Activated T-helper 1 cell treated with anti-CD3 and anti-CD28 coated beads, Interleukin-12 subunit alpha, Interleukin-12 subunit beta, Interleukin-2, Interleukin-4 antibody, amounts not matched to agents 30 ng/mL and 10 ng/mL and 1 ng/mL, durations not matched to agents 14 hours and 24 hours and 36 hours (primary cell): ENCODE measurements at places on chromosomes 13 and 19.

- no peak for DNase-seq
These were observed 18.5 kb downstream of the PTPRS start for GRCh38 chr19:5321851-5322681.

DNA sequence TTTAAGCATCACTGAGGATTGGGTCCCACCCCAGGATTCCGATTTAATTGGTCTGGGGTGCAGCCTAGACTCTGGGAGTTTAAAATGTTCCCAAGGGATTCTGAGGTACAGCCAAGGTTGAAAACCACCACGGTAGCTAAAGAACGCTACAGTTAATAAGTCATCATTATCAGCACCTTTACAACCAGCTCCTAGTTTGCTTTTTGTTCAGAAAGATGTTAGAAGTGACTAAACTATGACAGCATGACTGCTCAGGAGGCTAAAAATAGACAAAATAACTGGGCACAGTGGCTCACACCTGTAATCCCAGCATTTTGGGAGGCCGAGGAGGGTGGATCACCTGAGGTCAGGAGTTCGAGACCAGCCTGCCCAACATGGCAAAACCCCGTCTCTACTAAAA is 11.7 kb upstream of the EPSTI1 start:
- no peak for DNase-seq

DNA sequence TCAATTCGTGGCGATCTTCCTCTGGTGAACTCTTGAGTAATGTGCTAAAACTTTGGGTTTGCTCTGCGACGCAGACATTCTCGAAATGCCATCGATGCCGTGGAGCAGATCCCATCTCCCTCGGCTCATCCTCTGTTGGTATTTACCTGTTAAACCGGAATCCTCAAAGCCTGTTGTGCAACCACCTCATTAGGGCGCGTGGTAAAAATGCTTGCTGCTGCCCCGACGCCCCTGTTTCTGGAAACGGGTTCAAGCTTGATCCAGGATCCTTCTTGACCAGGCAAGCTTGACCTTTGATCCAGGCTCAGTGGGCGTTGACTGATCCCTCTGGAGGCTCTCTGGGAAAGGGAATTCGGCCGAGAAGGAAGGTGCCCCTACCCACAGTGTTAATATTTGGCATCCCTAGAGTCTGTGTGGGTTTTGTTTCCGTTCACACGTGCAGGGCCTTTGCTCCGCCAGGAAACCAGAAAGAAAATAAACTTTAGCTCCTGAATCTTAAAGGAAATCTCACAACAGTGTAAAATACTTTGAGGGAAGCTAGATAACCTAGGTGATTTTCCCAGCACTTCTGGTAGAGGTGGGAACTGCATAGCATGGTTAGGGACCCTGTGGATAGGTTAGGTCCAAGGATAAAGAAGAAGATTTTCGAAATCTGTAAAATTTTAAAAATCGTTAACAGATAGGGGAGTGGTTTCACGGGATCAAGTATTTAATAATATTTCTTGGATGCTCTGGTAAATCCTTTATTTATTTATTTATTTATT is 1.1 kb downstream of the LSM14A start:
- DNase-seq, result no peak

DNA sequence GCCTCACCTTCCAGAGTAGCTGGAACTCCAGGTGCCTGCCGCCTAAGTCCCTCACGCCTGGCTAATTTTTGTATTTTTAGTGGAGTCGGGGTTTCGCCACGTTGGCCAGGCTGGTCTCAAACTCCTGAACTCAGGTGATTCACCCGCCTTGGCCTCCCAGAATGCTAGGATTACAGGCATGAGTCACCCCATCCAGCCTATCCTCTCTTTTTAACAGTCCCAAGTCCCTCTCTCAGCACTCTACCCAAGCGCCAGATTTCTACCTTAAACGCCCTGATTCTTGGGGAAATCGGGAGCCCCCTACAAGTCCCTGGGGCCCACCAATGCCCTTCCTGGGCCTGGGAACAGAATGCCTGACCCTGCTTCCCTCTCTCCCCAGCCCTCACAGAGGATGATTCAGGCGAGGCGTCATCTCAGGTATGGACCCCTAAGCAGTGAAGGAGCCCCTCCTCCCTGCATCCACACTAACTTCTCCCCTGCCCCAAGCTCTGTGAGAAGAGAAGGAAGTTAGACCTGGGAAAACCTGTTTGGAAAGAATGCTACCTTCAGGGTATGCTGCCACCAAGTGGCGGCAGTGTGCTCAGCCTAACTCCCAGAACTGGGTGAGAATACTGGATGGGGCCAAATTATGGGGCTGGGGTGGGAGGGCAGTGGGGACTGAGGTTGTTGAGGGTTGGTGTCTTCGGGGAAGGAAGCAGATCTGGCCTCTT is 20.8 kb upstream of the EBI3 start:
- DNase-seq, result no peak

DNA sequence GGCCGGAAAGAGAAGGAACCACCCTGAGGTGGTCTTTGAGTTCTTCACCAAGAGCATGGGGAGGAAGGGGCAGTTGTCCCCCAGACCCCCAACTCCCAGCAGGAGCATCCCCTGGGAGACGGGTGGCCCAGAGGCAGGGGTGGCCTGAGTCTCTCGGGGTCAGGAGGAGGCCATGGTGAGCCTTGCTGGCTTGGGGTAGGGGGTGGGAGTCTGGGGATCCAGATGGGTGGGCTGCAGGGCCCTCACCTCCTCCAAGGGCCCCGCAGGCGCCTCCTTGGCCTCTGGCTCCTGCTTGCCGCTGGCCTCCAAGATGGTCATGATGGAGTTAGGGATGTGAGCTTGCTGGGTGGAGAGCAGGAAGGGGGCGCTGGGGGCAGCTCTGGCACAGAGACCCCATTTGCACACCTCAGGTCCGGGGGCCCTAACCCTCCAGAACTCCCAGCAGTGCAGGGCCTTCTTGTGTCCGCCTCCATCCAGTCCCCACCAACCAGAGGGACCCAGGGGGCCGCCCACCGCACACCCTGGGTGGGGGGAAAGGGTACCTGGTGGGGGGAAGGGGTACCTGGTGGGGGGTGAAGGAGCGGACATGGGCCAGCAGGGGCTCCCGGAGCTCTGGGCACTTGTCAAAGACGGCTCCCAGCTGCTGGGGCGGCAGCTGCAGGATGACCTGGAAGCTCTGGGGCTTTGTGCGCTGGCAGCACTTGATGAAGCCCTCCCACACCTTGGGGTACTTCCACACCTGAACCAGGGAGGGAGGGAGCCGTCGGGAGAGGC is 1.3 kb upstream of the RSPH6A start:
- DNase-seq, result no peak

- DNase-seq, result no peak
These were observed 10.3 kb upstream of the STRN4 start for GRCh38 chr19:46756544-46756888.

GRCh38 chr13:47475441-47475948 is 525.6 kb downstream of the SUCLA2 start:
- no peak for DNase-seq

- no peak for DNase-seq
These were observed 5.9 kb upstream of the RUBCNL start for GRCh38 chr13:46392967-46393366.

DNA sequence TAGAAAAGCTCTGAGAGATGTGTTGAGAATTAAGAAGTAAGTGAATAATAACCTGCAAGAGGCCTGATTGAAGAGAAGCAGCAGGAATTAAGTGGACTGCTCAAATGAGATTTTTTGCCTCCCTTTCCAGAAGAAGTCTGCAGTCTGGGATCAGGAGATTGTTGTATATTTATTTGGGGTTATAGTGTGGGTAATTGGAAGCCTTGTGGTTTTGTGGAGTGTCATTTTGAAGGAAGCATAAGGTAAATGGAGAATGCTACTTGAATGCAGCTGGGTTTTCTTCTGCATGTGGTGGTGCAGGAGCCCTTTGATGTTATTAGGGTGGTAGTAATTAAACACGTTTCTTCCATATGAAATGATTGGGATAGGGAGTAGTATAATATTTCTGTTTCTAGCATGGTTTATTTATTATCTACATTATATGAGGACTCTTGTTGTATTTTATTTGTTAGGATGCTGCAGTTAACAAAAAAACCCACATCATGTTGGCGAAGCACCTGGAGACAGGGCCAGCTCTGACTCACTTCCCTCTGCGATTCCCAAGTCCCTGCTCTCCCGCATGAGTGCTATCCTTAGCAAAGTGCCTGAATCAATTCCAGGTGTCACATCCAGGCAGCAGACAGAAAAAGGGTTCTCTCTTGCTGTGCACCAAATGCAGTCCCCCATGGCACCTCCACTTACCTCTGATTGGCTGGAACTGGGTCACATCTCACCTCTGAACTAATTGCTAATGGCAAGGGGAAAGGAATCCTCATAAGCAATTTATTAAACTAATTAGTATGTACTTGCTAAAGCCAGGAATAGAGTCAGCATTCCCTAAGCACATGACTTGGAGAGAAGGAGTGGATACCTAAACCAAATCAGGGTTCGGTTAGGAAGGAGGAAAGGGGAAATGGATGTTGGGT is 54.8 kb downstream of the DGKH start:
- DNase-seq, result no peak

- no peak for DNase-seq
These were observed 9.2 kb downstream of the CCDC8 start for GRCh38 chr19:46404055-46404752.
